Hematopoietic multipotent progenitor cell treated with erythropoietin and hydrocortisone succinate and interleukin-3 and kit ligand, for 17 days (in vitro differentiated cells): ENCODE measurements at places on chromosomes 16 and 17.

DNA sequence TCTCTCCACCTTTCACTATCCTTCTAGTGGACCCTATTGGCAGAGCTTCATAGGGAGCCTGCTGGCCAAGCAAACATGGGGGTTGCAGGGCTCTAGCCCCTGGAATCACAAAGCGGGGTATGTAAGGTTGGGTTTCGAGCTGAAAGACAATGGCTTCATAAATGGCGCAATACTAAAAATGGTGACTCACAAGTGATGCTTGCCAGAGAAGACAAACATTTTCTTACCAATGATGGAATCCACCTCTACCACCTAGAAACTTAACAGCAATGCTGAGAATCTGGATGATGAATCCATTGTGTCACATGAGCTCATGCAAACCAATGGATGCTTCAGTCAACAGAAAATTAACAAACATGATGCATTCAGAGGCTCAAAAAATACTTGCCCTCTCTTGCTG, 375.3 kb upstream of the PSMD7 start:
- no peak for DNase-seq

GRCh38 chr16:5442054-5442453, 344.5 kb upstream of the EEF2KMT start:
- no peak for DNase-seq

DNA sequence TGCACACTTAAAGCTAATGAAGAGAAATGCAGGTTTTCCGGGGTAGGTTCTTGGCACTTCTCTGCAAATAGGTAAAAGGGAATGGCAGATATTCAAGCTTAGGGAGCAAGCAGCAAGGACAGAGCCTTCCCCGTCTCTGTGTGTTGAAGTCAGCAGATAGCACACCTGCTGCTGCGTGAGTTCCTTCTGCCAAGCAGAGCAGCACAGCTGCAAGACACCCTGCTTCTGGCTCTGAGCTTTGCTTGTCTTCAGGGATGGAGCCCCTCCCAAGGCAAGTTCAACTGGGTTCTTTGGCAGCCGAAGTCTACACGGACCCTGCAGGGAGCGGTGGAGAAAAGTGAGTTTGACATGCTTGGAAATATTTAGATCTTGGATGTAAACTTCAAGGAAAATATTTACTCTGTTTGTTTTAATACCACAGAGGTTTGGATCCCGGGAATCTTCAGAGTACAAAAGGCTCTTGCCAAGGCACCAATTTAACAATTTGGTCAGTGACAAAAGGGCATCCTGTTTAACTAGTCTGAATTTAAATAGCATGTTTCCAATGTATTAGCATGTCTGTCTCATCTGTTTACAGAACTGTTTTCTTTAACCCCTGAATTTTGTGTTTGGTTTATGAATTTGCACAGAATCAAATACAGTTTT, 113.4 kb upstream of the KCNJ16 start:
- no peak for DNase-seq

GRCh38 chr16:75288181-75288580, 36.8 kb upstream of the BCAR1 start:
- no peak for DNase-seq
